ENCODE measurements at places on chromosomes 5 and 9. TPM values are rescaled to one million over a fixed set of nuclear protein-coding genes. Genes with fewer than 3 reads are reported as not detected.

DNA sequence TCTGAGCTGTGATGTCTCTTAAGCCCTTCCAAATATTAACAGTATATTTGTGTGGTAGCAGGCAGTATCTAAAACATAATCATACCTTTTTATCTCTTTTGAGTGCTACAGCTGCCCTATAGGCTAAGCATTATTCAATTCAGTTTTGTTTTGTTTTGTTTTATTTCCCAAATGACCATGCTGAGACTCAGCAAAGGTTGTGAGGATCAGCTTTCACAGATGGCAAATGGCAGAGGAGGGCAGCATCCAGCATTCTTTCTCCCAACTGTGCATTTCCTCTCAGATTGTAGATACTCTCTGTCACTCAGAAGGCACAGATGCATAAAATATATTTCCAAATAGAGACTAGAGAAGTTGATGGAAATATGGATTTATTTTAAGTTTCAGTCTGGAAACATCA, 90.7 kb downstream of the DAPK1 start:
- DNase-seq, result no peak

DNA sequence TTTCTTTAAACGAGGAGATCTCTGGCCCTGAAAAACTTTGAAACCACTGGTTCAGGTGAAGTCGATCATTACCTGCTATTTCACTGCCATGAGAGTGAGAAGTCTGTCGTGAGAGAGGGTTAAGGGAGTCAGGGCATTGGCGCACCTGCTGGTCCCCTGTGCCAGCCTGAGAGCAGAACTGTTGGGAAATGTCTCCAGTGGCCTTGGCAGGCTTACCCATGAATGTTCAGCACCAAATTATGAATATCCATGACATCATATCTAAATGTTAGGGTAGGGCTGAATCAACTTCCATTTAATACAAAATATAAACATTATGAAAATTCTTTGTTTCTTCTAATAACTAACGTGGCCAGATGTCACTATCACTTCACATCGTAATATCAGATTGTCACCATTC, 379.3 kb downstream of the KDM4C start:
- DNase-seq, result no peak

NR6A1 gene
- 1.5 TPM for polyA plus RNA-seq

DNA sequence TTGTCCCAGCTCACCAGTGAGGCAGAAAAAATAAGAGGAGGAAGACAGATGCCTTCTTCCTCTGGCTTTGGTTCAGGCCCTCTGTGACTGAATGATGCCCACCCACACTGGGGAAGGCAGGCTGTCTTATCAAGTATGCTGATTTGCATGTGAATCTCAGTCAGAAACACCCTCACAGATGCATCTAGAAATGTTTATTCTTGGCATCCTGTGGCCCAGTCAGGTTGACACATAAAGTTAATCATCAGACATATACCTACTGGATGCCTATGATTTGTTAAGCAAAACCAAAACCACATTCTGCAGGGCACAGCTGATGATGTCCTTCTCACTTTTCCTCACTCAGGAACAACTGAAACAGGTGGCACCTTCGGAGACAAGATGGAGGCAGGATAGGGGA, 243.4 kb upstream of the KCNN2 start:
- no peak for DNase-seq

DNA sequence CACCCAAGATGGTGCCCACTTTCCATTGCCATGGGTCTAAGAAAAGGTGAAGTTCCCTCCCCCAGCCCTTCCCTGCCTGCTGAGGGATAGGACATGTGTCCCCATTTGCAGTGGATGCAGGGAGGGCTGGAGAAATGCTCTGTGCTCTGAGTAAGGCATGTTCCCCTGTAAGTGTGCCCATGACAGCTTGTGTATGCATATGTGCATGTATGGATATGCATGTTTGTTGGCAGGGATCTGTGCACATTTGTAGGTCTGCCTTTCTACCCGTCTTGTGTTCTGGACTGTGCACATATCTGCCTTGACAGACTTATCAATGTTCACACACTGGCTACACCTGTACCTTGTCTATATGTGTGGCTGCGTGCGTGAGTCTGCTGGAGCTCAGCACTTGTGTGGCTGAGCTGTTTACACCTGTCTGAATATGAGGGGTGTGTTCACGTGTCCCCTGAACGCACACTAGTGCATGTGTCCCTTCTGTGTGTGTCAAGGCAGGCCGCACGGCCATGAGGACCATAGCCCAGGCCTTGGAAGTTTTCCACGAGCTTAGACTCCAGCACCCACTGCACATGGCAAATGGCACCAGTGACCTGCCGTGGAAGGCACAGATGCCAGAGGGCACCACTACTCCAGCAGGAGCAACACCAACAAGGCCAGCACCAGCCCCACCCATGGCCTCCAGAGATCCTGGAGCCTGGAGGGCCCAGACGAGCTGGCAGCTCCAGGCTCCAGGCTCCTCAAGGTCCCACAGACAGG, 27.4 kb upstream of the TTLL11 start:
- no peak for DNase-seq

DNA sequence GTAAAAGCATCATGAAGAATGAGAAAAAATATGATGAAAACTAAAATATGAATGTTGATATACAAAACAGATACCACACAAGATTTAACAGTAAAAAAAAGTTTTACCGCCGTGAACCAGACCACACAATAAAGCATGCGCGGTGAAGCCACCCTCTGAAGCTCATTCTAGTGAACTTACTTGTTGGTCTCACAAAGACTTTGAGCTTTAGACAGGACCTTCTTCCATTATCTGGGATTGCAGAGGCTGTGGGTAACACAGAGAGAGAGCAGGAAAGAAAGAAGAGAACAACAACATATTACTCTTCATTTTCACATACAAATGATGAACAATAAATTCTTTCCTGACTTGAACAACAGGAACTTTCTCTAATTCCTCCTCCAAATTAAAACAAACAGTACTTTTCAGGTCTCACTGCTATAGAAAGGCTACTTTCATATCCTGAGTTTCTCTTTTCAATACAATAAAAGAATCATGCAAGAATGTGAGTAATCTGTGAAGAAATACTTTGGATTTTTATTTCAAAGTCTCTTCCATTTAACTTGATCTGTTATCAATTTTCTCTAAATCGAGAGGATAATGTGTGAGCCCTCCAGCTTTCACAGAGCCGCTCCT, 283.1 kb downstream of the EFNA5 start:
- no peak for DNase-seq

SPIN1 gene
- polyA plus RNA-seq, result 185 TPM

DNA sequence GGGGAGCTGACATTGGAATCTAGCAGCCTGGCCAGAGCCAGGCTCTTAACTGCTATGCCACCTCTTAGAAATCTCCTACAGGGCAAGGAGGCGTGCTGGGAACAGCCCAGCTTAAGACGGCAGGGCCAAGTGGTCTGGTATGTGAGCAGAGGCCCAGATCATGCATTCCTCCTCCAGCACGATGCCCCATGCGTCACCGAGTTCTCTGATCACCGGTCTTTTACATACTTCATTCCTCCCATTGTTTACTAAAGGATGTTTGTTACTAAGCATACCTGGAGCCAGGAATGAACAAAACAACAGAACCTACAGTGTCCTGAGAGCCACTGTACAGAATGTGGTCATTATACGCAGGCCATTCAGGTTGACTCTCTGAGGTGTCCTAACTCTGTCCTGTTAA, 73.8 kb downstream of the TRIO start:
- DNase-seq, result no peak

DNA sequence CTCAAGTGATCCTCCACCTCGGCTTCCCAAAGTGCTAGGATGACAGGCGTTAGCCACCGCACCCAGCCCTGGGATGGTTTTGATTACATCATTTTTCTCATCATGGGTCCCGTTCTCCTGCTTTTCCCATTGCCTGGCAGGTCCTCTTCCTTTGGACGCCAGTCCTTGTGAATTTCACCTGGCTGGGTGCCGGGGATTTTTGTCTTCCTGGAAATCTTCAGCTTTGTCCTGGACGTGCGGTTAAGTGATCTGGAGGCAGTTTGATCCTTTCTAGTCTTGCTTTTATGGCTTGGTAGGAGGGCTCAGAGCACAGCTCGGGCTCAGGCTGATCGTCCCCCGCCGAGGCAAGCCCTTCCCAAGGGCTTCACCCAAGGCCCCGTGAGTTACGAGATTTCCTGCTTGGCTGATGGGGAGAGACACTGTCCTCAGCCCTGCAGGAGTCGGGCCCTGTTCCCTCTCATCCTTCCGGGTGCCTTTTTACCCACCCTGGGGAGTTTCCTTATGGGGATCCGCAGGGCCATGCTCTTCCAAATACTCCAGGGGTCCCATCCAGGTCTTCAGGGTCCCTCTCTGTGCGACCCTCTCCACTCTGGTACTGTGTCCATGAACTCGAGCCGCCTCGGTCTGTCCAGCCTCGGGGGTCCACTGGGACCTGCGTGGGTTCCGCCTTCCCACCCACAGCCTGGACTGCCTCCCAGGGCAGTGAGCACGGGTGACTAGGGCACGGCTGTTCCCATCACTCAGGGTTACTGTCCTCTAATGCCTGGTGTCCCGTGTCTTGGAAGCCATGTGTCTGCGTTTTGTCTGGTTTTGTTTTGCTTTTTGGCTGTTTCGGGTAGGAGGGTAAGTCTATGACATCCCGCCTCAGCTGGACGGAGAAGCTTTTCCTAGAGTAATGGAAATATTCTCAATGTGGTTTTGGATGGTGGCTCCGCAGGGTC, 22.3 kb upstream of the EGFL7 start:
- DNase-seq, result no peak

TYRP1 gene
- polyA plus RNA-seq, result 2.5 TPM

DNA sequence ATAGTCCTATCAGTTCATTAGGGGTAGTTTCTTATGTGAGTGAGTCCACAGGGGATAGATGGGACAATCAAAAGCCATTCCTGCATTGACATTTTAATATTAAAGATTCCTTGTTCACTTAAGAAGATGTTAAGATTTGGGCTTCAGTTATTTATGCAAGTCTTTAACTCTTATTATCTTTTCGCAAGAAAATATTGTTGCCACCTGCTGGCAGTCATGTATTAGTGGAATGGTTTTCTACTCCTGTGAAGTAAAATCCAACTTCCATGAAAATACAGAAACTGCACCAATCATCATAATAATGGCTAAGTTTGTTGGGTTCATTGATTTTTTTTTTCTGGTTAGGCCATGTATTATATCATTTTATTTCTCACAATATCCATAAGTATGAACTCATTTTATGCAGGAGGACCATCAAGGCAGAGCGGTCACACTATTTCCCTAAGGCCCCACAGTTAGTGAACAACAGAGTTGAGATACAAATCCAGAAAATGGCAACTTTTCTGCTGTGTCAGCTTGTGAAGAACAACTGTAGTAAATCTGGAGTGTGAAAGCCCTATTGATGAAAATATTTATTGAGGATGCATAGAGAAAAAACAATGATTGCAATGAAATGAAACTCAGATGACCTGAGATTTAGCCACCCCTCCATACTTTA, 88.5 kb upstream of the TXNDC8 start:
- DNase-seq, result no peak

TRIM41 gene
- polyA plus RNA-seq, result 31.3 TPM

DNA sequence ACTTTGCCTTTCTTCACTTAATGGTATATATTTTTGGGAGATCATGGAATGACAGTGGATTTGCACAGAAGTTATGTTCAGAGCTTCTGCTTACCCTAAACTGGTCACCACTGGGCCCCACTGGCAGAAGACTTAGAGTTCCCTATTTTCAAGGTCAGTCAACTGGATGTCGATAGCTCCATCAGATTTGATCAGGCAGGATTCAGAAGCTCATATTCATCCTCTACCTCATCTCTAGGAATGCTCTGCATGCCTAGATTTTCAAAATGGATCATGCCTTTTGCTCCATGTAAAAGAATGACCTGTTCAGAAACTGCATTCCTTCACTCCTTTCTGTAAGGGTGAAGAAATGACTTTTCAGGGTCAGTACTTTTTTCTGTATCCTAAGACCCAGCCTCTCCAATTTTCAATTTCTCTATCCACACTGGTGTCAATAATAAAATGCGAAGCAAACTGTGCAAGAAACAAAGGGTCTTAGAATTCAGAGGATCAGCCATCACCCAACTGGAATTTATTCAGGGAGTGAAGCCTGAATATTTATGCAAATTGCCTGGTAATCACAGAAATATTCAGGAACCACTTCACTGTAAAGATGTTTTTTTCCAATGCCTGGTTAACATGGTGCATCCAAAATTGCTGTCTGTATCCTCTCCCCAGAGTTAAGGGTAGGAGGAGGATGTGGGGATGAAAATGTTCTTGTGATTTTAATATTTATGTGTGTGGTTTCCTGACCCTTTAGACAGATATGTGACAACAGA, 125.4 kb downstream of the DOCK2 start:
- DNase-seq, result no peak

PLAC8L1 gene
- polyA plus RNA-seq, result 1.0 TPM

DNA sequence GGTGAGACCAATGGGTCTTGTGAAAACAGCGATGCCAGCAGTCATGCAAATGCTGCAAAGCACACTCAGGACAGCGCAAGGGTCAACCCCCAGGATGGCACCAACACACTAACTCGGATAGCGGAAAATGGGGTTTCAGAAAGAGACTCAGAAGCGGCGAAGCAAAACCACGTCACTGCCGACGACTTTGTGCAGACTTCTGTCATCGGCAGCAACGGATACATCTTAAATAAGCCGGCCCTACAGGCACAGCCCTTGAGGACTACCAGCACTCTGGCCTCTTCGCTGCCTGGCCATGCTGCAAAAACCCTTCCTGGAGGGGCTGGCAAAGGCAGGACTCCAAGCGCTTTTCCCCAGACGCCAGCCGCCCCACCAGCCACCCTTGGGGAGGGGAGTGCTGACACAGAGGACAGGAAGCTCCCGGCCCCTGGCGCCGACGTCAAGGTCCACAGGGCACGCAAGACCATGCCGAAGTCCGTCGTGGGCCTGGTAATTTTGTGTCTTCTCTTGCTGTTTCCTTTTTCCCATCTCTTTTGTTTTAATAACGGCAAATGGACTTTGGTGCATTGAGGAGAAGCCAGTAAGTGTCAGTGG, 98.0 kb downstream of the EHMT1 start:
- no peak for DNase-seq

DNA sequence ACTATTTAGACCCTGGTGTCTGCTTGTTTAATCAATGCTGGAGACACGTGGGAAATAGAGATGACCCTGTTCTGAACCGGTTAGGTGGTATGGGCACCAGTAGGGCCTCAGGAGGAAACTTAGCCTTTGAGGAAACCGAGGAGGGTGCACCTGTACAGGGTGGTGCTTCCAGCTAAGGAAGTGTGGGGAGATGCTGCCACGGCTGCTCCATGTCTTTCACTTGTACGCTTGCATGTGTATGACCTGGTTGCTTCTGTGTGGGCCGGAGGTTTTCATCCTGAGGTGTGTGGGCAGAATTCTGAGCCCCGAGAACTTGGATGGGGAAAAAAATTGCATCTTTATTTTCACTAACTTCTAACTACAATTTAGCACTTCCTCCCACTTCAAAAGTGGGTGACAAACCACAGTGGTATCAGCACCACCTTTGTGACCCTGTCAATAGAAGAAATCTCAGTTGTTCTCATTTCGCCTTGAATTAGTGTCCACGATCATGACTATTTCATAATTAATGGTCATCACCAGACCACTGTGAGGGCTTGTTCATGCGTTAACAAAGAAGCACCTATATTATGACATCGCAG, 99.8 kb upstream of the SPATA31C2 start:
- DNase-seq, result no peak
